ENCODE measurements at places on chromosomes 12 and 14.

DNA sequence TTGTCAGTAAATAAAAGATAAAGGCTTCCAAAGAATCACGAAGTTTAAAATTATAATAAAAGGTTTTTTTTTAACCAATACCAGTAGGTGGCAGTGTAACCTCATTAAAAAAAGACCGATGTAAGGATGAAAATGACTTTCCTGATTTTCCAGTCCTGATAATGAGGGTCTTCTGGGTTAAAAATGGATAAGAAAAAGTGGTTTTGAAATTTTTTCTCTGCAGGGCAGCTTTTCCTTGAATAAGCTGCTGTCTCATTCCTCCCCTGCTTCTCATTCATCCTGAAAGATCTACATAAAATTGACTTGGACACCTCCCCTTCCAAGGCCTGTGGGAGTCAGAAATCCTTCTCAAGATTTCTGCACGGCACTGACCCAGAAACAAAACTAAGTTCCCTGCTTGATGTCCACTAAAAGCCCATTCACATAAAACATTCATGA lies 58.9 kb upstream of the FBXO33 start:
- DNase-seq = no peak

DNA sequence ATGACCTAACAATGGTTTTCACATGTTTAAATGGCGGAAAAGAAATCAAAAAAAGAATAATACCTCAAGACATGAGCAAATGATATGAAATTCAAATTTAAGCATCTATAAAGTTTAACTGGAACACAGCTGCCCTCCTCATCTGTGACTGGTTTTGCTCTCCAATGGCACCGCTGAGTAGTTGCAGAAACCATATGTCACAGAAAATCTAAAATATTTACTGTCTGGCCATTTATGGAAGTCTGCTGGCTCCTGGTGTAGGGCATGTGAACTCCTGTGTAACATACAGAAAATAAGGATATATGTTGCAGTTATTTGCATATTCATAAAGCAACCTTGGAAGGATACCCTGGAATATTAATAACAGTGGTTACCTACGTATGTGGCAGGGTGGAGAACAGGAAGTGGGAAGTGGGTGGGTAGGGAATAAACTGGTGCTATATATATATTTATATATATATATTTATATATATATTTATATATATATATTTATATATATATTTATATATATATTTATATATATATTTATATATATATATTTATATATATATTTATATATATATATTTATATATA lies 48.4 kb downstream of the LTBP2 start:
- DNase-seq = no peak

GRCh38 chr14:61253064-61253738 lies 27.9 kb downstream of the TMEM30B start:
- no peak for DNase-seq

GRCh38 chr14:50531595-50532501 lies 521 bp downstream of the MAP4K5 start:
- no peak for DNase-seq

GRCh38 chr12:62098132-62098531 lies 162.1 kb upstream of the USP15 start:
- DNase-seq = no peak

DNA sequence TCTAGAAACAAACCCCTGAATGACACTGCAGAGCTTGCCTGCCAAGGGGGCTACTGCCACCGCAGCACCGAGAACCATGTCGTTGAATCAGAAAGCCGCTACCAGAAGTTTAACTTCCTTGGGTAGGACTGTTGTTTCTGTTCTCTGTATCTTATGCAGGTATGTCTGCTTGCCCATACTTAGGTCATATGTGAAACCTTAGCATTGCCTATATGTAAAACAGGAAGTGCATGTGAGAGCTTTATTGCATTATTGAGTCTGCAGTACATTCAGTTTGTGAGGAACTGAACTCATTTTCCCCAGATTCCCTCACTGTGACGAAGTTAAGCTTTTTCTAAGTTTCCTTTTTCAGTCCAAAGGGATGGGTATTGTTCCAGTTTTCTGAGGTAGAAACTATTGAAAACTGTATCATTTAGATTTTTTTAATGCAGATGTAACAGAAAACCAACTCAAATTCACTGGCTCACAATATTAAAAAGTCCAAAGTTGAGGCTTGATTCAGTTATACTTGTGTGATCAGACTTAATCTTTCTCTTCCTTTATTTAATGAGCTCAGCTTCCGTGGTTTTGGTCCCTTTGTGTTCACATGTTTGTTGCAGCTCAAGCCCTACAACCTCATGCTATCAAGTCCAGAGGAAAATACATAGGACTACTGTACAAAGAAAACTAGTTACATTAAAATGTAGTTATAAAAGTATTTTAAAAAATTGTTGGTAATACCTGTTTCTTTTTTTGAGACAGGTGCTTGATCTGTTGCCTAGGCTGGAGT lies 6.9 kb downstream of the FBXO34 start:
- DNase-seq = no peak

GRCh38 chr12:120534703-120535655 lies 823 bp downstream of the RNF10 start:
- no peak for DNase-seq

GRCh38 chr14:61904946-61905345 lies 142.7 kb downstream of the SNAPC1 start:
- no peak for DNase-seq

DNA sequence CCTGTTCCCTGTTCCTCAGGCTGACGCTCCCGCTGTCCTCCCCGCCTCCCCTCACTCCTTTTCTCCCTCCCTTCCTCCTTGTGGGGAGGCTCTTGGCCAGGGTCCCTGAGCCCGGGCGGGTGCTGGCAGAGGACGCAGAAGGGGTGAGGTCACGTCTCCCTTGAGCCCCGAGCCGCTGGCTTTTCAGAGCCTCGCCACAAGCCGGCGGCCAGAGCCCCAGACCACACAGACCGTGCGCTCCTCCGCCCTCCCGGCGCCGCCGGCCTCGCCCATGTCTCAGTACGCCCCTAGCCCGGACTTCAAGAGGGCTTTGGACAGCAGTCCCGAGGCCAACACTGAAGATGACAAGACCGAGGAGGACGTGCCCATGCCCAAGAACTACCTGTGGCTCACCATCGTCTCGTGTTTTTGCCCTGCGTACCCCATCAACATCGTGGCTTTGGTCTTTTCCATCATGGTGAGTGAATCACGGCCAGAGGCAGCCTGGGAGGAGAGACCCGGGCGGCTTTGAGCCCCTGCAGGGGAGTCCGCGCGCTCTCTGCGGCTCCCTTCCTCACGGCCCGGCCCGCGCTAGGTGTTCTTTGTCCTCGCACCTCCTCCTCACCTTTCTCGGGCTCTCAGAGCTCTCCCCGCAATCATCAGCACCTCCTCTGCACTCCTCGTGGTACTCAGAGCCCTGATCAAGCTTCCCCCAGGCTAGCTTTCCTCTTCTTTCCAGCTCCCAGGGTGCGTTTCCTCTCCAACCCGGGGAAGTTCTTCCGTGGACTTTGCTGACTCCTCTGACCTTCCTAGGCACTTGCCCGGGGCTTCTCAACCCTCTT lies at the start of gene TMEM233:
TSS of gene TMEM233 (plus strand) at position 197 of the 821 bp plus-strand sequence. CDS start at position 272, 75 bp downstream.
- DNase-seq = no peak

DNA sequence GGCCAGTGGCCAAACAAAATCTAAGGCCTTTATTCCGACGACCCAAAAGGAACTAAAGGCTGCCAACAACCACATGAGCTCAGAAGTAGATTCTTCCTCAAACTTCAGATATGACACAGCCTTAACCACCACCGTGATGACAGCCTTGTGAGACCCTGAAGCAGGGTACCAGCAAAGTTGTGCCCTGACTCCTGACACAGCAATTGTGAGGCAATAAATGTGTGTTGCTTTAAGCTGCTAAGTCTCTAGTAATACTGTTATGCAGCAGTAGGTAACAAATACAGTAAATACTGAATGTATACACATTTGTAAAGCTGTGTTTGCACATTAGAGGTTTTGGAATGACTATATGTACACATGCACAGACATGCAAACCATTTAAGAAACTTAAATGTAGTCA lies 10.7 kb upstream of the SLC6A13 start:
- DNase-seq = no peak

- no peak for DNase-seq
Measured at GRCh38 chr14:22837114-22837749, 847 bp downstream of the MMP14 start.

GRCh38 chr14:89025561-89026236 lies 201.2 kb downstream of the TTC8 start:
- DNase-seq = no peak

GRCh38 chr14:49860988-49861698 lies 8.6 kb upstream of the NEMF start:
- DNase-seq = peak; percentile 30

DNA sequence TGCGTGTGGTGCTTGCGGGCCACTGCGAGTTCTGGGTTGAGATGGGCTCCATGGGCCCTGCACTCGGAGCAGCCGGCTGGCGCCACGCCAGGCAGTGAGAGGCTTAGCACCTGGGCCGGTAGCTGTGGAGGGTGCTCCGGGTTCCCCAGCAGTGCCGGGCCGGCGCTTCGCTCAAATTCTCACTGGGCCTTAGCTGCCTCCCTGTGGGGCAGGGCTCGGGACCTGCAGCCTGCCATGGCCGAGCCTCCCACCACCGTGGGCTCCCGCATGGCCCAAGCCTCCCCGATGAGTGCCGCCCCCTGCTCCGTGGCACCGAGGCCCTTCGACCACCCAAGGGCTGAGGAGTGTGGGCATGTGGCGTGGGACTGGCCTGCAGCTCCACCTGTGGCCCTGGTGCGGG lies 375.7 kb downstream of the NELL2 start:
- DNase-seq = no peak

DNA sequence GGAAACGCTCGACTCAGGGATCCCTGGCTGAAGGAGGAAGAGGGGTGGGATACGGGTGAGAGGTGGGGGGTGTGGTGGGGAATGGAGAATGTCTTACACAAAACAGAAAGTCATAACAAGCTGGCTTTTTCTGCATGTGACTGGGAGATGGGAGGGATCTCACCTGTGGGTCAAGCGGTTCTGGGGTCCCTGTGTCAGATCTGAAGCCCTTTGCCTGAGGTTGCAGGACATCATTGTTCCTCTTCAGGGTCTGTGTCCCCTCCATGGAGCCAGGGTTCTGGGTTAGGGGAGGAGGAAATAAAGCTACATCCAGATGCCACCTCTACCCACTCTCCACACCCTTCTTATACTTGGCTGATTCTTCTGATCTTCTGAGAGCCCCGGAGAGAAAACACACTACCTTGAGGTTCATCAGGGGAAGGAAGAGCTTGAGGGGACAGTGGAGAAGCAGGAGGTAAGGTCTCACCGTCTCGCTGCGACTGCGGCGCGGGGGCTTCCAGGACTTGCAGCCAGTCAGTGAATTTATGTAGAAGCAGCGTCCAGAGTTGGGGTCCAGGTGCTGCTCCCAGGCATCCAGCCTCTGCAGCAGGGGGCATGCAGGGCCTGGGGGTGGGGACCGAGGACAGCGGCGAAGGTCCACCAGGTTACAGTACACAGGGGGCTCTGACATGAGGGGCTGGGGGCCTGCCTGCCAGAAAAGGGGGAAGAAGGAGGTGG lies 2.5 kb downstream of the ARHGAP9 start:
- DNase-seq = no peak
